ENCODE measurements at places on chromosomes 4 and X.
A peak's percentile ranks its signal among the peaks of the same experiment; 100 is the strongest.

DNA sequence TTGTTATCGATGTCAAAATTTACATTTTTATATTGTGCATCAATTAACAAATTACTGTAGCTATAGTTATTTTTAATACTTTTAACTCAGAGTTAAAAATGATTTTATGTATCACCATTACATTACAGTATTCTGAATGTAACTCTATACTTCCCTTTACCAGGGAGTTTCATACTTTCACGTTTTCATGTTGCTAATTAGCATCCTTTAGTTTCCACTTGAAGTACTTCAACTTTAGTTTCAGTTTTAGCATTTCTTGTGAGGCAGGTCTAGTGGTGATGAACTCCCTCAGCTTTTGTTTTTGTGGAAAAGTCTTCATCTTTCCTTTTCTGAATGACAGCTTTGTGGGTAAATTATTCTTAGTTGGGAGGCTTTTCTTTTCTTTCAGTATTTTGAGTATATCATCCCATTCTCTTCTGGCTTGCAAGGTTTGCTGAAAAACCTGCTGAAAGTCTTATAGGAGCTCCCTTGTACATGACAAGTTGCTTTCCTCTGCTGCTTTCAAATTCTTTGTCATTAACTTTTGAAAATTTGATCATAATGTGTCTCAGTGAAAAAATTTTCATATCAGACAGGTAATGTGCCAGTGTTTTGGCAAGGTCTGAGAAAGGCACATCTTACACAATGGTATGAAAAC lies 9.8 kb upstream of the CISD2 start:
- DNase-seq = no peak

- no peak for DNase-seq
Measured at GRCh38 chr4:100797791-100798190, 280.0 kb upstream of the EMCN start.

DNA sequence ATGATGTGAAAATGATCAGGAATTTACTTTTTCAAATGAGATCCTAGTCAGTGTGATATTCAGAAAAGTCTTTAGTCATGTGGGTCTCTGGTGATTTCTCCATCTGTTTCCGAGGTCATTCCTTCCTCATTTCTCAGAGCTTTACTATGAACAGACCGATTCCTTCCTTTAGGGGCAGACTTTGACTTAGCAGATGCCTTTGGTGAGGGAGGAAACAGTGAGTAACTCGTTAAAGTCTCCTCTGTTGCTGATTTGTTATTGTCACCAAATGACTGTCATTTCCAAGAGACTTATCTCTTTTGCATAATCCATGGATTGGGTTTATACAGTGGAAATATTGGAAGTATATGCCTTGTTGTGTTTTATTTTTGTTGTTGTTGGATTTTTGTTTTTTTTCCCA lies 76.2 kb upstream of the CD99 start:
- DNase-seq = peak; percentile 59

GRCh38 chr4:98932539-98932938 lies 3.6 kb upstream of the EIF4E start:
- DNase-seq = no peak

DNA sequence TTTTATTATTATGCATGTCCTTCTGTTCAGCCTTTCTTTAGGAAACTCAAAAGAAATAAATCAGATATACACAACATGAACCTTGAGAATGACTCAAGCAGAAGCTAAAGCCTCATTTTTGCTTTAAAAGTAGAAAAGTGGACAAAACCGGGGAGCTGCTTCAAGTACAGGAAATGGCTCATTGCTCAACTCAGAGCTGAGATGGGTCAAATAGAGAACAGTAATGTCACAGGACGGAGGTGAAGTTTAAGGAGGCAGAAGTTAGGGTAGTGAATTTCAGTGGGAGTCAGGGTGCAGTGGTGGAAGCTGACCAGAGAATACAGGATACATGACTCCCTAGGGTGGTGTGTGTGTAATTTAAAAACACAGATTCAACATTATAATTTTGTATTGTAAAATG lies 22.2 kb downstream of the PHKA2 start:
- no peak for DNase-seq

DNA sequence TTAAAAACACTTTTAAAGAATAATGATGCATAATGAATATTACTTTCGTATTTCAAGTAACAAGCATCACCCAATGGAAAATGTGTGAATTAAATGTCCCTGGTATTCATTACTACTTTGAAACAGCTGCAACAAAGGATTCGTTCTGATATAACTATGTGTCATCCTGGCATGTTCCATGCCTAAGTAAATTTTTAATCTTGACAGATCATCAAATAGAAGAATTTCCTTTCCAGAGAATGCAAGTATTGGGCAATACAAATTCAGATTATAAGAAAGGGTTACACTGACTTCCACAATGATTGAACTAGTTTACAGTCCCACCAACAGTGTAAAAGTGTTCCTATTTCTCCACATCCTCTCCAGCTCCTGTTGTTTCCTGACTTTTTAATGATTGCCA lies 105.3 kb downstream of the SPCS3 start:
- no peak for DNase-seq

GRCh38 chrX:39983715-39984114 lies 114.0 kb downstream of the BCOR start:
- no peak for DNase-seq

GRCh38 chrX:31038575-31039326 lies 33.1 kb downstream of the FTHL17 start:
- DNase-seq = no peak

DNA sequence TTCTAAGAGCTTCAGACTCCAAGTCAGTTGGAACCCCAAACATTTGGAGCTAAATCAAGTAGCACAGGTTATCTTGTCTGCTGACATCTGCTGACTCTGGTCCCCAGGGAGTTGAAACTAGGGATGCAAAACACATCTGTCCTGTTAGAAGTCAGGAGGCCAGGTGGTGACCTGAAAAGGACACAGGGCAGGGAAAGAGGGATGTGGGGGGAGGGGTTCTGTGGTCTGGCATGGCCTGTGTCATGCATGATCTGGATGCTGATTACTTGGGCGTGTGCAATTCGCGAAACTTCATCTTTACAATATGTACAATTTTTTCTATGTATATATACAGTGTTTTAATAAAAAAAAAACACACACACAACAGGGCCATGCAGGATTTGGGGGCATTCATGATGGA lies 55.3 kb downstream of the FHDC1 start:
- DNase-seq = no peak

DNA sequence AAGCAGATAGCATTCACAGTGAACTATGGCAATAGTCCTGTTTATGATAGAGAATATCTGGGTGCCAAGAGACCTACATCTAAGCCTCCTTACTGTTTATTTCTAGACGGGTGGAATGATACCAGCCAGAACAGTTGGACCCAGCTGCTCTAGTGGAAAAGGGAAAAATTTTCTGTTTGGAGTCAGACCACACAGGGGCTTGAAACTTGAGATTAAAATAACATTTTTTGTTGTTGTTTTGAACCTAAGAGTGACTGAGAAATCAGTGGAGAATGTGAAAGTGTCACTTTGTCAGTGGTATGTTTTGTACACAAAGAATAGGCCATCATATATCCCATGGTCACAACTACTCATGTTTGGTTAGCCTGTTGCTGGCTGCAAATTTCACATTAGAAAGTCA lies 105.7 kb downstream of the AGTR2 start:
- DNase-seq = no peak

DNA sequence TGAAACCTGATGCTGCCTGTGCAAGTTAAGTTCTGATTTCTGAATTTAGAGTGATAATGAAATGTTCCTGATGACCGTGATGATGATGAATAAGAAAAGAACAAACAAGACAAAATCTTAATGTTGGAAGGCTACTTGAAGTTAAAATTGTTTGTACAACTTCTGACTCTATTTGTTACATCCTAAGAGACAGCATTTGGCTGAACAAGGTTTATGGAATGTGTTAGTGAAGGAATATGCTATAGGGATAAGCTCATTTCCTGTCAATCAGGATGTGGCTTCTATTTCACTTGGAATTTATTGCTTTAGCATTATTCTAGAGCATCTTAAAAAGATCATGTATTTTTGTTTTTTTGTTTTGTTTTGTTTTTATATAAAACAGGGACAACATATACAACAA lies 267.5 kb downstream of the FAT4 start:
- DNase-seq = no peak

DNA sequence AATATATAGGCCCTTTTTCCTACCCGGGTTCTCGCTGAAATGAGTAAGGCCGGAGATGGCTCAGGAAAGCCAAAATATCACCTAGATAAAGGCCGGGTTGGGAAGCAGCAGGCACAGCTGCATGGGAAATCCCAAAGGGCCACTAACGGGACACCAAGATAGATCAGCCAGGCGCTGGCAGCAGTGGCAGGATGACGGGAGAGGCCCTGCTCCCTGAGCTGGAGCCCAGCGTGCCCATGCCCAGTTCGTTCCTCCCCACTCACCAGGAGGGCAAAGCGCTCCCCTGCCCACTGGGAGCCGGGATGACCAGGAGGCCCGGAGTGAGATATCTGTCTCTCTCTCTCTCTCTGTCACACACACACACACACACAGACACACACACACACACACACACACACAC lies 109.8 kb downstream of the DCTD start:
- DNase-seq = no peak

DNA sequence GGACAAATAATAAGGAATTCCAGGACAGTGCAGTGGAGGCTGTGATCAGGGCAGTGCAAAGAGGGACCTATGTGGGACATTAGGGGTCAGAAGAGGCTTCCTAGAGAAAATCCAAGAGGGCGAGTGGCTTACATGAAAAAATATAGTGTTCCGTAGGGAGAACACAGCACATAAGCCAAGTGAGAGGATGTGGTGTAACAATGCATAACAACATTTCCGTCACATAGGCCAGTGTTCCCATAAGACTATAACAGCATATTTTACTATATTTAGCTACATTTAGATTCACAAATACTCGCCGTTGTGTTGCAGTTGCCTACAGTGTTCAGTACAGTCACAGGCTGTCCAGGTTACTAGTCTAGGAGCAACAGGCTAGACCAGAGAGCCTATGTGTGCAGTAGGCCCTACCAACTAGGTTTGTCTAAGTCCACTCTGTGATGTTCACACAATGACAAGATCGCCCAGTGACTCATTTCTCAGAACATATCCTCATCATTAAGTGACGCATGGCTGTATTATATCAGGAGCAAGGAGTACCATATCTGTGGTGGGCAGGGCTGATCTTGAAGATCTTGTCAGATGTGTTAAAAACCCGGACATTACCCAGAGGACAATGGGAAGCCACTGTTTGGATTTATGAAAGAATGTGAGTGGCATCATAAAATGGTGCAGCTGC lies 74.0 kb upstream of the TBL1X start:
- DNase-seq = no peak

DNA sequence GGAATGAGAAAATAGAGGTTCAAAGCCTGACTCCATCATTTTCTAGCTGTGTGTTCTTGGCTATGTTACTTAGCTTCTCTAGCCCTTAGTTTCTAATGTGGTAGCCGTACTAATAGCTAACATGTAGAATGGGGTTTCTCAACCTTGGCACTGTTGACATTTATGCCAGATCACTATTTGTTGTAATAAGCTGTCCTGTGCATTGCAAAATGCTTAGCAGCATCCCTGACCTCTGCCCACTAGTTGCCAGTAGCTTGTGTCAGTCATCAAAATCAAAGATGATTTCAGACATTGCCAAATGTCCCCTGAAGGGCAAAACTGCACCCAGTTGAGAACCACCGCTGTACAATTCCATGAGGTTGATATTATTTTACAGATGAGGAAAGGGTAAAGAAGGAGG lies 18.3 kb upstream of the ADAMTS3 start:
- no peak for DNase-seq

DNA sequence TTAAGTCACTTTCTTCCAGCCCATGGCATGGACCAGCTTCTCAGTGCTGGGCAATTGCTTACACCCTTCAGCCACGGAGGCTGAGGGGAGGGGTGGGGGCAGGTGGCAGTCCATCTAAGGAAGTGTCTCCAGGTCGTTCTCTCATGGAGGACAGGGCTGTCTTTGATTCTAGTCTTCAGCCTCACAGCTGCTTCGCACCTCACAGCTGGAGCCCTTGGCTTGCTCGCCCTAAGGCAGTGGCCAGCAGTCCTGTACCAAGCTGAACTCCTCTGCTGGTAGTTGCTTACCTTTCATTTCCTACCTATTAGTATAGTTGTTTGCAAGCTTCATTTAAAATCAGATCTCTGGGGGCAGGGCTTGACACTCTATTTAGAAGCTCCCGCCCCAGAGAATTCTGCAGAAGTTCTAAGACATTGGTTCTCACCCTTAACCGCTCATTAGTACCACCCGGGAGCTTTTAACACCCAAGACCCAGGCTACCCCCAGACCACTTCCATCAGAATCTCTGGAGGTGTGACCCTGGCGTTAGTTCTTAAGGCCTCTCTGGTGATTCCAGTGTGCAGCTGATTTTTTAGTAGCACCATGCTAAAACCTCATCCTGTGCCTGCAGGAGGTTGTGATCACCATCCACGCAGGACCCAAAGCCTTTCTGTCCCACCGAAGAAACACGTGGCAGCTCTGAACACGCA lies 386.8 kb downstream of the UNC5C start:
- no peak for DNase-seq

GRCh38 chrX:120999413-120999812 lies 13.9 kb upstream of the CT47A1 start:
- no peak for DNase-seq

DNA sequence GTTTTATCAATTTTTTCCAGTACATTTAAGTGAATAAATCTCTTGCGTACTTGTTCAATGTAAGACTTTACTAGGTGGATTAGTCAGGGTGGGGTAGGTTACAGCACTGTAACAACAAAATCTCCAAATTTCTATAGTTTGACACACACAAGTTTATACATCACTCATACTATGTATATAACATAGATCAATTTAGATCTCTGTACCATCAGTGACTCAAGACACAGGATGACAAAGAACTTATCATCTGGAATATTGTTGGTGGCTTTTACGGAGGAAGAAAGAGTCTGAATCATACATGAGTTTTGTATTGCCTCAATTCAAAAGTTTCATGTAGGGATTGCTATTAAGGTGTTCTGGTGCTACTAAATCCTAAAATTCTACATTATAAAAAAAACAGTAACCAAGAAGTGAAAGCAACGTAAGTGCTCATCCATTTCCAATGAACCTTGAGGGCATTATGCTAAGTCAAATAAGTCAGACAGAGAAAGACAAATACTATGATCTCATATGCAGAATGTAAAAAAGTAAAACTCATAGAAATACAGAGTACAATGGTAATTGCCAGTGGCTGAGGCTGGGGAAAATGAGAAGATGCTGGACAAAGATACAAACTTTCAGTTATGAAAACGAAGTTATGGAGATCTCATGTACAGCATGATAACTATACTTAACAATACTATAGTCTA lies 98.0 kb upstream of the DKK2 start:
- no peak for DNase-seq

GRCh38 chr4:46804781-46805413 lies 104.1 kb downstream of the COX7B2 start:
- DNase-seq = no peak

GRCh38 chr4:21921526-21922180 lies 26.9 kb downstream of the KCNIP4 start:
- DNase-seq = no peak

All from AG04449 (cell line).